ENCODE measurements at places on chromosomes 5 and 9. TPM values are rescaled to one million over a fixed set of nuclear protein-coding genes. Genes with fewer than 3 reads are reported as not detected.

- H3K27me3 ChIP-seq: peaks cover 9% of the 10 kb centered on the region
- peak overlapping the region; percentile 88 for H3K27ac ChIP-seq
- peak; percentile 8 for DNase-seq
- peaks cover 20% of the 10 kb centered on the region for H3K36me3 ChIP-seq
Measured at GRCh38 chr9:14692470-14693250, 572 bp downstream of the ZDHHC21 start.

- no peak for DNase-seq
- no peak overlapping the region for H3K27ac ChIP-seq
- peaks cover 29% of the 10 kb centered on the region for H3K27me3 ChIP-seq
- peaks cover under 1% of the 10 kb centered on the region for H3K36me3 ChIP-seq
- H3K4me3 ChIP-seq: no peak overlapping the region
Measured at GRCh38 chr9:7402334-7403027, 397.1 kb downstream of the DMAC1 start.

GRCh38 chr5:68330574-68330973 lies 115.0 kb downstream of the PIK3R1 start:
- no peak overlapping the region for H3K4me3 ChIP-seq
- no peak for DNase-seq
- no peak overlapping the region for H3K27ac ChIP-seq

- H3K27me3 ChIP-seq: peaks cover 6% of the 10 kb centered on the region
- H3K4me1 ChIP-seq: no peaks in the 10 kb centered on the region
- H3K4me3 ChIP-seq: no peak overlapping the region
- no peak for DNase-seq
- no peaks in the 10 kb centered on the region for H3K36me3 ChIP-seq
Measured at GRCh38 chr9:86115886-86116285, 16.5 kb upstream of the GOLM1 start.

DNA sequence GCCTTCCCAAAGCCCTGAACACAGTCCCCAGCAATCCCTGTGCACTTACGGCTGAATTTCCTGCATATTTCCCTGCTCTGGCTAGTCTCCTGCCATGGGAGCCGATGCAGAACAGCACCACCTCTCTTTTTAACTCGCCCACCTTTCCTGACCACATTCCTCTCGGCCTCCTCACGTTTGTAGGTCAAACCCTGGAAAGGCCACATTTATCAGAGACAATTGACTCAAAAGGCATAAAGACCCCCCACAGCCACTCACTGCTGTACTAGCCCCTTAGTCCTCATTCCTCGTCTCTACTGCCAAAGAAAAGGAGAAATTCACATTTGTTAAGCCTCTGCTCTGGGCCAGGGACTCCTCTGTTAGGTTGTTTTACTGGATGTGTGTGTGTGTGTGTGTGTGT lies 43.6 kb downstream of the ENC1 start:
- H3K27ac ChIP-seq: no peak overlapping the region
- peaks cover 2% of the 10 kb centered on the region for H3K4me1 ChIP-seq
- H3K27me3 ChIP-seq: peaks cover 52% of the 10 kb centered on the region
- H3K4me3 ChIP-seq: no peak overlapping the region
- no peak for DNase-seq
- H3K36me3 ChIP-seq: no peaks in the 10 kb centered on the region

- H3K4me1 ChIP-seq: no peaks in the 10 kb centered on the region
- H3K4me3 ChIP-seq: no peak overlapping the region
- H3K27me3 ChIP-seq: no peaks in the 10 kb centered on the region
Measured at GRCh38 chr9:72907421-72907820, 45.4 kb downstream of the ALDH1A1 start.

DNA sequence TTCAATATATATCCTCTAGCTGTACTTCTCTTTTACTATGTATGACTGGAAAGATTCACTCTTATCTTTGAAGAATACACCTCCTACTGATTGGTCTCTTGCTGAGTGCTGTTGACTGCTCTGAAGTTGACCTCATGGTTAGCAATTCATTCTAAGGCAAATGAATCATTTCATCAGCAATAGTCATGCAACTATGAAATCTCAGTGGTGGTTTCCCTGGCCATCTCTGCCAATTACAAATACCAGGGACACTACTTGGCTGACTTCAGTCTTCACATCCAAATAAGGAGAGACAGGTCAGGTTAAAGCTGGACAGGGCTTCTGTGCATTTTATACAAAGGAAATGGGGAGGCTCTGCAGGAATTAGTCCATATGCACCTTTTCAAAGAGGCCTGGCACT lies 333.5 kb upstream of the ACTBL2 start:
- H3K36me3 ChIP-seq: no peaks in the 10 kb centered on the region

Gene PCDHB3
- total RNA-seq: not detected

Gene PCDHGB3
- 0.85 TPM for total RNA-seq

Gene CHSY3
- not detected for total RNA-seq

Gene WHRN
- total RNA-seq: 2.8 TPM

Gene SLC1A3
- not detected for total RNA-seq
